ENCODE measurements at places on chromosomes 3 and 15.
A peak's percentile ranks its signal among the peaks of the same experiment; 100 is the strongest.

GRCh38 chr15:38699633-38700230, 135.1 kb upstream of the RASGRP1 start:
- peak; percentile 84 for DNase-seq

DNA sequence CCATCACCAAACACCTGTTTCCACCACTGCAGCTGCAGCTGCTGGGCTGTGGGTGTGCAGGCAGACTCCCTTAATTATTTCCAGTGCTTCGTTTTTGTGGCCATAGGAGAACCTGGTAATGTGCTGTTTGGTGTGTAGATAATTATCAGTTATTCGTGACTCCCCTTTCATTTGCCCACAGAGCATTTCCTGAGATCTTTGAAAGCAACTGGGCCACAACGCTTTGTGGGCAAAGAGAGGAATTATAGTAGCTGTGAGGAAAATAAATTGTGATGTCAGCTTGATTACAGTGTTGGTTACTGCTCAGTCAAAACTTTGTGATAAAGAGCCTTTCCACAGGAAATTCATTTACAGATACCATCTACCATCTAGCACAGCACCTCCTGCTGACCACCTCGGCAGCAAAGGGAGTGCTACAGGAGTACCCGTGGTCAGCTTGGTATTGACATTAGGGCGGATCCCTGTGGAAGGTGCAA, 193.3 kb upstream of the SLCO3A1 start:
- DNase-seq: peak; percentile 4

DNA sequence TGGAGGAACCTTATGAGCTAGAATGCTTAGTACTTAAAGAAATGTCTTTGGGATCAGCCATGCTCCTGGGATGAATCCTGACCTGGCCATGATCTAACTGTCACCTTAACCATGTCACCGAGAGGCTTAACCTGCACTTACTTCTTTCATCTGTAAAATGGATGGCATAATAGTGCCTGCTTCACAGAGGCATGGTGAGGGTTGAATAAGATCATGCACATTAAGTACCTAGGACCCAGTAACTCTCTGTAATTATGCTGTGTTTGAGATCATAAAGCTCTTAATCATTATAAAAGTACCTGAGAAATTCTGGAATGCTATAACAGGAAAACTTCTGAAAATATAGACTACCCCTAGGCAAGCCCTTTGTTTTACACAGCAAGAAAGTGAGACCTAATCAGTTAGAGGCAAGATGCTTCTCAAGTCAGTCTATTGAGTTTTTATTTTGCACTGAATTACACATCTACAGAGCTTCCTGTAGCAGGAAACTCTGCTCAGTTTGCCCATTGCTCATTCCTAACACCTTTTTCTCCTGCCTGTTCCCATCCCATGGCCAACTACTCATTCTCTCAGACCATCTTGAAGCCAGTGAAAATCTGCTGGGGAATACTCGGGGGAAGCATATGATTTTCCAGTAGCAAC, 1015.5 kb upstream of the CFAP20DC start:
- DNase-seq: no peak

- no peak for DNase-seq
These were observed 100.5 kb upstream of the TSPAN3 start for GRCh38 chr15:77171221-77171967.

GRCh38 chr3:28700728-28701127, 352.1 kb upstream of the AZI2 start:
- no peak for DNase-seq

GRCh38 chr3:27900316-27900715, 178.2 kb upstream of the EOMES start:
- peak; percentile 56 for DNase-seq

DNA sequence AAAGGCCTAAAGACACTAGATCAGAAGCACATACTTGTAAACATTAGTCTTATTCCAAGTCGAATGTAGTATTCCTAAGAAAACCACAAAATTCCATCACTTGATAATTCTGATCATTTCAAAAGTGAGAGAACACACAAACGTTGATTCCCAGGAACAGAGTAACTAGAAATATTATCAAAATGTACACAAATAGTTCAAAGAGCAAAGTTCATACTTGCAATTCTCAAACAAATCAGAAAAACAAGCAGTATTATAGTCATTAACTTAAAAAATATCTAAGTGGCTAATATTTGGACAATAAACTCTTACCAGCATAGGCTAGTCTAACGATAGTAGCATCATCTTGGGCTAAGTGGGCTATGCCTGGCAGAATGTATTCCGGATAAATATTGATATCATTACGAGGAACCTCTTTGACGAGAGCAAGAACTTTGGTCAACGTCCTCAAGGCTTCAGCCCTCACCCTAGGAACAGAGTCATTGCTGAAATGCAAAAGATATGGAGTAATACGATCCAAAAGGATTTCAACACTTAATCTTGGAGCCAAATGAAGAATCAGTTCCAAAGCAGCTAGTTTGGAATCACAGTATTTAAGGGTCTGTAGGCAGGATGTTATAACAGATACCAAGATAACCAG, 13.3 kb downstream of the PIK3R4 start:
- DNase-seq: no peak

DNA sequence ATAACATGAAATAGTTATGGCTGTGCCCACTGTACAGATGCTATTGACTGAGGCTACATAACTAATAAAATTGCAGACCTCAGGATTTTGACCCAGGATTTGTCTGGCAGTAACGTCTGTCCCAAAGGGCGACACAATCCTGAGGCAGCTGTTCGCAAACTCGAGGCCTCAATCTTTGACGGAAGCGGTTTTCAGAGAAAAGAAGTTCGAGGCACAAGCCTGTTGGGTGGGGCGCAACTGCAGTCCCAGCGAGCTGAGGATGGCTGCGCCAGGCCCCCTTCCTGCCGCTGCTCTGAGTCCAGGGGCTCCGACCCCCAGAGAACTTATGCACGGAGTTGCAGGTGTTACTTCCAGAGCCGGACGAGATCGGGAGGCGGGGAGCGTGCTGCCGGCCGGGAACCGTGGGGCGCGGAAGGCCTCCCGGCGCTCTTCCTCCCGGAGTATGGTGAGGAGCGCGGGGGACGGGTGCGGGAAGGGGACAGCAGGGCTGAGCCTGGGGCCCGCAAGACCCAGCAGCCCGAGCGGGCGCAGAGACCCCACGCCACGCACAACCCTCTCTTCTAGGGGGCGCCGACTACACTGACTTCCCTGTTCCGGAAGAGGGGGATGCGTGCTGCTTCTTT, at the start of gene PARP15:
Gene PARP15, plus strand, starts transcription at position 242 of the 623 bp plus-strand sequence. Its CDS starts 18 bp downstream, at position 260.
- DNase-seq: peak; percentile 54

- no peak for DNase-seq
These were observed 9.2 kb downstream of the THBS1 start for GRCh38 chr15:39589815-39590644.

- DNase-seq: peak; percentile 68
These were observed 161.3 kb upstream of the TLE3 start for GRCh38 chr15:70259028-70259424.

DNA sequence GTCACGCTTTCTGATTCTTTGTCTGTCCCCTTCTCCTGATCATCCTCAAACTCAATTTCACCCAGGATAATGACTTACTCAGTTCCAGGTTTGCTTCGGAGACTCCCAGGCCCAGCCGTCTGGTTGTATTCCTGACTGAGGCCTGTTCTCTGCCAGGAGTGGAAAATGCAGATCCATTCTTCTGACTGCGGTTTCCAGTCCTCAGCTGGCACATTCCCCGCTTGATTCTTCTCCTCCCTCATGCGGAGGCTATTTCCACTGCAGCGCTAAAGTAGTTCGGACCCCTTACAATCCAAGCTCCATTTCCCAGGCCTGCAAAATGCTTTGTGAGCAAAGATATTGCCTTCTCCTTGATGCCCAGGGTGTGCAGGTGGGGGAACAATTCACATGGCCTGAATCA, 47.2 kb upstream of the GALNT15 start:
- no peak for DNase-seq

DNA sequence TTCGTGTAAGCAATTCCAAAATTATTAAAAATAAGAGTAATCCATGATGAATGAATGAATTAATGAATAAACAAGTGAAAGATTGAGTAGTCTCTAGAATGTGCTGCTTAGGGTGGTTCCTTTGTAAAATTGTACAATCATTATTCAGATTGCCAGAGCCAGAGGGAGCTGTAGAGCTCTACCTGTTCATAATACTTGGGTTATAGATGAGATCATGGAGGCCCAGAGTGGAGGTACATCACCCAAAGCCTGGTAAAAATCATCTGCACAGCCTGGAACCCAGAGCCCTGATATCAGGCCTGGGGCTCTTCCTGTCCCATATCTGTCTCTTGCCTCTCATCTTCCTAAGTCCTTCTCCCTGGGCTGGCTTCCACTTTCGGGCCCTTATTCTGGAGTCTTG, 297.2 kb downstream of the RPLP1 start:
- peak; percentile 45 for DNase-seq

DNA sequence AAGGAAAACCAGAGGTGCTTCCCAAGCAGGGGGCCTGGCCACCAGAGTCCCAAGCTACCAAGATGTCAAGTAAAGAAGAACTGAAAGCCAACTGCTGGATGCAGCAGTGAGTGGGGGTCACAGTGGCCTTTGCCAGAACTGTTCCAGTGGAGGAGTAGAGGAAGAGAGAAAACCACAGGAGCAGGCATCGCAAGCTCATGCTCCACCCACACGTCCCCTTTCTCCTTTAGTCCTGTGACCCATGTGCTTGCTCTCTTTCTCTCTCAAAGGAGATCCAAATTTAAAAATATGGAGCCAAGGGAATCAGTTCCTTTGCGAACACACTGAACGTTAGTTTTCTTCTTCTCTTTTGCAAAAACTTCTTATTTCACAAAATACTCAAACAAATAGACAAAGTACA, 12.4 kb upstream of the ABHD2 start:
- DNase-seq: no peak

DNA sequence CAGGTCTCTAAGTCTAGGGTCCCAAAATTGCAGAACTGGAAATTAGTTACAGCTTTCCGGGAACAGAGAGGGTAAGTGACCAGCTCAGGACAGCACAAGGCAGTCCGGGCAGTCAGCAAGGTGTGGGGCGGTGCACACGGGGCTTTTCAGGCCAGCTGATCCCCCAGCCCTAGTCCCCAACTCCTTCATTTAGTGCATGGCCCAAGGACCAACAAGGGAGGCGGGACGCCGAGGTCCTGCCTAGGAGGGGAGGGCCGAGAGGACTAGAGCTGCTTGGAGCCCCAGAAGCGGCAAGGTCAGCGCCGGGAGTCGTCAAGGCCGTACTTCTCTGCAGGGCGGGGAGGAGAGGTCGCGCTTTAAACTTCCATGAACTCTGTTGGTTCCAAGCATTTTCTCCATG, 2.0 kb upstream of the PDE8A start:
- no peak for DNase-seq

DNA sequence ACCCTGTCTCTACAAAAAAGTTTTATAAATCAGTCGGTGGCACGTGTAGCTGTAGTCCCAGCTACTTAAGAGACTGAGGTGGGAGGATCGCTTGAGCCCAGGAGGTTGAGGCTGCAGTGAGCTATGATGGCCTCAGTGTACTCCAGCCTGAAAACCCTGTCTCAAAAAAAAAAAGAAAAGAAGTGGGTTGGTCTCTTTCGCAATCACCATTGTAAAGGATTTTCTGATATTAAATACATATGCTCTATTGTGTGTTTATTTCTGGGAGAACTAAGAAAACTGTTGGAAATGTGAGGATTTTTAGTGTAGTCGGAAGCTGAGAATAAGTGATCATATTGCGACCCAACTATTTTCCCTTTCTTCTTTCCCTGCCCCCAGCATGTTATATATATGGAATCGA, 7.5 kb downstream of the ZNF710 start:
- DNase-seq: no peak

- DNase-seq: no peak
These were observed 483.0 kb upstream of the AGTR1 start for GRCh38 chr3:148214705-148215104.

DNA sequence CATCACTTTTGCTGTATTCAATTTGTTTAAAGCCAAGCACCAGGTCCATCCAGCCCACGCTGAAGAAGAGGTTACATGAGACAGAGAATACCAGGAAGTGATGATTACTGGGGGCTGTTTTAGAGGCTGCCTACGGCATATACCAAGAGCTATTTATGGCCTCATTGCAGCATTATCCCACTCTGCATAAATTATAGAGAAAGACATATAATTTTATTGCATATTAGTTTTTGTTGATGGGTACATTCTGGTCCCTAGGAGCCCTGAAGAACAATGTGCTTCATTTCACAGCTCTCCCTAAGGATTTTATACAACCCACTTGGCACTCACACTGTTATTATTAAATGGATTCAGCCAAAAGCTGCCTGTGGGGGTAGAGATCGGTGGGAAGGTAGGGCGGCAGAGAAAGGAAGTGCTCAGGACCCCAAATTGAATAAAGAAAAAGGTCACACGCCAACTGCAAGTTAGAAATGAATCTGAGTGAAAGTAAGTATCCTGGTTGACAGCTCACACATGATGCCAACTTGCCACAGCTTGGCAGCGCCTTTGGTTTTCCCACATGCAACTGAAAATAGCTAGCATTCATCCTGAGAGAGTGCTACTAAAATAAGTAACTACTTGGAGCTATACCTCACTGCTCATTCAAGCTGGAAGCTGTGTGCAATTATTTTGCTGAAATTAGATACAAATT, 73.7 kb downstream of the CCNL1 start:
- no peak for DNase-seq

DNA sequence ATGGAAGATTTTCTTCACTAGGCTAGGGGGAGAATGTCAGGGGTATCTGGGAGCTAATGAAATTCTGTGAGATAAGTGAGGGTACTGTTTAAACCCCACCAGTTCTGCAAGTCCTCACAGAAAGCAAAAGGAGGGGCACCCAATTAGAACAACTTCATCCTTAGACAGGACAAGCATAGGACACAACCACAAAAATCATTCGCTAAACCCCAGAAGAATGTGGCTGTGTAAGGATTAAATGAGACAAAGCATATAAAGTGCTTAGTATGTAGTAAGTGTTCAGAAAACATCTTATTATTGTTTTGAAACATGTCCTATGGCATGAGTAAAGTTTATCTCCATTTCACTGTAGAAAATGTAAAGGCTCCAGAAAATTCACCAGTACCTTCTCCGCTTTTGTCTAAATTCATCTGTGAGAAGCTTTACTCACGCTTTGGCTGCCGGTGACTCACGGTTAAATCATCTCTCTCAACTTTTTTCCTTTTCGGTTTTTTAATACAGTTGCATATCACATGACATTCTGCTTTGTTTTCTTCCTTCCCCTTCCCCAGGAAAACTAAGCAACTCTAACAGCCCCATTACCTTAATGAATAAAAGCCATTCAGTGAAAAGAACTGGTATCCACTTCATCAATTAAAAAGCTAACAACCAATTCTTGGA, 1.7 kb downstream of the CLRN1 start:
- DNase-seq: no peak
